ENCODE measurements at places on chromosomes 1 and 21.

GRCh38 chr1:217373761-217374701, 256.9 kb downstream of the GPATCH2 start:
- DNase-seq = peak; percentile 15

DNA sequence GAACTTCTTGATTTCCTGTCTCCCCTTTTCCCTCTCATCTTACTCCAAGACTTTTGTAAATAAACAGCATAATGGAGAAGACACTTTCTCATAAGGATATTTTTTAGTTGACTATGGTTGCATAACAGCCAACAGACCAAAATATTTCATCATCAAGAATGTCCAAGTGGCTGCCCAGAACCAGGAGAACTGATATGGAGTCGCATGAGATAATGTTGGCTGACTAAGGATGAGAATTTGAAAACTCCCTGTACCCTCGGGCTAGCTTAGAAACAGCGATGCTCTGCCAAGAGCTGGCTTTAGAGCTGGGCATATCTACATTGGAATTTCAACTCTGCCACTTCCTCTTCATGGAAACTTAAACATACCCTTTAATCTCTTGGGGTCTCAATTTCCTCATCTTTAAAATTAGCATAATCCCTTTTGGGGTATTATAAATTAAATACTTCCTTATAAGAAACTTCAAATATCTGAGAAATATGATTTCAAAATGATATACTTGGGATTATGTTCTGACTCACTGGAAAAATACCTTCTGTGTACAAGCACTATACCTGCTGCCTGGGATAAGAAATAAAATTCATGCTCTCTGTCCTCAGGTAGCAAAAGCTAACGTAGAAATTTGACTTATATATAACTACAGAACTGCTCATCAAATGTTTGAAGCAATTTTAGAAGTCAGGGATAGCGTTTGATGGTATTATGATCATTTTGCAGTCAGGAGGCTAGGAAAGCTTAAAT, 777.3 kb downstream of the LTN1 start:
- peak; percentile 20 for DNase-seq

DNA sequence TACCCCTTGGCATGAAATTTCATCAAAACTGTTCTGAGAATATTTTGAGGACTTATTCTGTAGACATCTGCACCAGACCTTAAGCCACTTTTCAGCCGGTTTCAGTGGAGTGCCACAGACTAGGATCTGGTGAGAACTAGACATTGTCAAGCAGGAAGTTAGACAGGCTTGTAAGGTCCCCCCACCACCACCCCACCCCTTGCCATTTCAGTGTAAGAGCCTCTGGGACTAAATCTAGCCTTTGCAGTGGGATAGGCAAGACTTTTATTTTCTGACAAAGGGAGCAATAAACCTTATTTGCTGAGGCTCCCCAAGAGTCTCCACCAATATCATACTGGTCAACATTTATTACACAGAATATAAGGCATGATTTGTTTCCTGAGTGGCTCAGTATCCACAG, 77.9 kb upstream of the EXO1 start:
- DNase-seq = no peak

DNA sequence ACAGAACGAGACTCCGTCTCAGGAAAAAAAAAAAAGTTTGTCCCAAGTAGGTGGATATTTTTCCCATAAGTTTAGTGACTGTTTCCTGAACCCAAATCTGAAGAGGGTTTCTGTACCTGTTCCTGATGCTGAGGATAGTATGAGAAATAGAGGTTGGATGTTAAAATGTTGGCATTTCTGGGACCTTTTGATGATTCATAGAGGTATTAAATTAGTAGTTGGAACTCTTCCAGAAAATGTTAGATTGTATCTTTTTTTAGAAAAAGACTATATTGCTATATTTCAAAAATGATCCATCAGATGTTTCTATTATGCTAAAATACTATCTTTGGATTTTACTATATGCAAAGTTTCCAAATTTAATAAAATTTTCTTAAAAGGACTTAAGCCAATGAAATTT, 2.9 kb upstream of the CENPL start:
- DNase-seq = no peak

- DNase-seq = peak; percentile 32
These were observed 480.2 kb upstream of the RUNX1 start for GRCh38 chr21:35529171-35529863.
